ENCODE measurements at places on chromosomes 1 and 21.

DNA sequence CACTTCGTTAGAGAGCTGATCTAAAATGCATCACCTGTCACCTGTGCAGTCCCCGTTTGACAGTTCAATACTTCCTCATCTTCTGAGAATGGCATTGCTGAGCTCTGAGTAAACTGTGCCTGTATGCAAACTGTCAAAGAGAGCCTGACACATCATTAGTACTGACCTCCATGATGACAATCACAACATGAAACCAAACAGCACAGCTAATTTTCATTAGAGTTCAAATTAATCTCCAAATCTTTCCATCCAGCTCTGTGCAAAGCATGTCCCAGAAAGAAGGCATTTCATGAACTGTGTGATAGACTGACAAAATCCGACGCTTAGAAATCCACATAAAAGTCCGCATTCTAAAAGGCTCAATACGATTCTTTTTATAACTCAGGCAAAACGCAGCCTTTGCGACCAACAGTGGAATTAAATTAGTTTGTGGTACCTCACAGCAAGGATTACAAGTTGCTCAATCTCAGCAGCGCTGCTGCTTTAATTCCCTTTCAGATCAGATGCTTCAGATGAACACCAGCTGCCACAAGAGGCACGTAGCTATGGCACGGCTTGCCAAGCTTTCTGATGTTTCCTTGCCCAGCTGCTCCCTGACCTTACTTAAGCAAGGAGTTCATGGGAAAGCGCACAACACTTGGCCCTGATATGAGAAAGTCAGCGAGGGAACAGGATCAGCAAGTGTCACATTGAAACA lies 765.5 kb upstream of the PRMT6 start:
- no peak for DNase-seq

DNA sequence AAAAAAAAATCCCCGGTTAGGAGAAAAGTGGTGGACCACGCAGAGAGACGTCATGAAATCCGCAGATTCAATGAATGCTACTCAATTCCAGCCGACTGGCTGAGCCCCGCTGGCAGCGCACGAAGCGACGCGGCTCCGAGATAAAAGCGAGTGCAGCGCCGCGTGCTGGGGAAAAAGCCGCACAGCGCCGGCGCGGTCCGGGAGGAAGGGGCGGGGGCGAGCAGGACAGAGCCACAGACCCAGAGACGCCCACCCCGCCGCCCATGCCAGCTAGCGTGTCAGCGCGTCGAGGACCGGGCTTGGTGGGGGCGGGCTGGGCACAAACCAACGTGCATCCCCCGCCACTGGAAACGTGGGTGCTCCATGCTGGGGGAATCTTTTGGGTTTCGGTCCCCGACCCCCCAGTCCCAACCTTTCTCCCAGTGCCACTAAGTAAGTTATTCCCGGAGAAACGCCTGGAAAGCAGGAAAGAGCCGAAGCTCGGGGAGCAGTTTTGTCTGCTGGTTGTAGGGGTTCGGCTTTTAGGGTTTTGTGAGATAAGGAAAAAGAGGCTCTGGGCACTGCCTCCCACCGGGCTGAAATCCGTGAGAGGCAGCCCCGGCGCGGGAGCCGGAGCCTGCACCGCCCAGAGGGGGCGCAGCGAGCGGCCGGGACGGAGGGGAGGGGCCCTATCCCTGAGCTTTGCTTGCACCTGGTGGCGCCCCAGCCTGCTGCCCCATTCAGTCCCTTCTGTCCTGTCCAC lies at the start of gene KCNJ6:
Gene KCNJ6 (minus strand): TSS at position 148 of the 742 bp plus-strand sequence. CDS start 75,775 bp downstream, outside the sequence.
- DNase-seq = no peak

- no peak for DNase-seq
Observed at GRCh38 chr1:200374569-200375295, 35.1 kb downstream of the ZNF281 start.

DNA sequence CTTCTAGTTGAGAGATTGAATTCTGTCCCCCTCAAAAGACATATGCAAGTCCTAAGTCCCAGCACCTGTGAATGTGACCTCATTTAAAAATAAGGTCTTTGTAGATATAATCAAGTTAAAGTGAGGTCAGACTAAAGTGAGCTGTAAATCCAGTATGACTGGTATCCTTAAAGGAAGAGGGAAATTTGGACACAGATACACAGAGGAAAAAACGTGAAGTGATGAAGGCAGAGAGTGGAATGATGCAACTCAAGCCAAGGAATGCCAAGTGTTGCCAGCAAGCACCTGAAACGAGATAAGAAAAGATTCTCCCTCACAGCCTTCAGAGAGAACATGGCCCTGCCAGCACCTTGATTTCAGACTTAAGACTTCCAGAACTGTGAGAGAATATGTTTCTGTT lies 444.7 kb upstream of the VAMP3 start:
- no peak for DNase-seq

DNA sequence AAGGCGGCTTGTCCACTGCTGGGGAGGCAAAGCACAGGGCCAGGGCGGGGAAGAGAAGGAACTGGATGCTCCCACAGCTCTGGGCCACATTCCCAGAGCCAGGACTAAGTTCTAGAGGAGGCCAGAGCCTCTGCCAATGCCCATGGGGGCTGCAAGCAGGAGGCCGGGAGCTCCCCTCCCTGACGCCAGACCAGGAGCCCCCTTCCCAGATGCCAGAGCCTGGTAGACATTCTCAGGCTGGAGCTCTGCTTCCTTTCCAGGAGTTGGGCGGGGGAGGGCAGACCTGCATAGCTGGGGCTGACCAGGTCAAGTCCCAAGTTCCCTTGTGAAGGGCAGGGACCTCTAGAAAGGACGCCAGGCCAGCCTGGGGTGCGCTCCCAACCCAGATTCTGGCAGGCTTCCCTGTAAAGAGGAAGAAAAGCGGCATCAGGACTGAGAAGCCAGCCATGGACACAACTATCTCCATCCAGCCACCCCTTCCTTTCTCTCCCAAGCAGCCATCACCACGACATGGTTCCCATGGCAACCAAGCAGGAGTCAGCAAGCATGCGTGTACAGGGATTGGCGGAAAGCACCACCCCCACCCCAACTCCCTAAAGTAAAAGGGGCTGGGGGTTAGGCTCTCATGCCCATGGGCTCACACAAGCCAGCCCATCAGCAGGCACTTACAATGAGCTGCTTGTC lies 13.4 kb downstream of the KIF21B start:
- DNase-seq = no peak

DNA sequence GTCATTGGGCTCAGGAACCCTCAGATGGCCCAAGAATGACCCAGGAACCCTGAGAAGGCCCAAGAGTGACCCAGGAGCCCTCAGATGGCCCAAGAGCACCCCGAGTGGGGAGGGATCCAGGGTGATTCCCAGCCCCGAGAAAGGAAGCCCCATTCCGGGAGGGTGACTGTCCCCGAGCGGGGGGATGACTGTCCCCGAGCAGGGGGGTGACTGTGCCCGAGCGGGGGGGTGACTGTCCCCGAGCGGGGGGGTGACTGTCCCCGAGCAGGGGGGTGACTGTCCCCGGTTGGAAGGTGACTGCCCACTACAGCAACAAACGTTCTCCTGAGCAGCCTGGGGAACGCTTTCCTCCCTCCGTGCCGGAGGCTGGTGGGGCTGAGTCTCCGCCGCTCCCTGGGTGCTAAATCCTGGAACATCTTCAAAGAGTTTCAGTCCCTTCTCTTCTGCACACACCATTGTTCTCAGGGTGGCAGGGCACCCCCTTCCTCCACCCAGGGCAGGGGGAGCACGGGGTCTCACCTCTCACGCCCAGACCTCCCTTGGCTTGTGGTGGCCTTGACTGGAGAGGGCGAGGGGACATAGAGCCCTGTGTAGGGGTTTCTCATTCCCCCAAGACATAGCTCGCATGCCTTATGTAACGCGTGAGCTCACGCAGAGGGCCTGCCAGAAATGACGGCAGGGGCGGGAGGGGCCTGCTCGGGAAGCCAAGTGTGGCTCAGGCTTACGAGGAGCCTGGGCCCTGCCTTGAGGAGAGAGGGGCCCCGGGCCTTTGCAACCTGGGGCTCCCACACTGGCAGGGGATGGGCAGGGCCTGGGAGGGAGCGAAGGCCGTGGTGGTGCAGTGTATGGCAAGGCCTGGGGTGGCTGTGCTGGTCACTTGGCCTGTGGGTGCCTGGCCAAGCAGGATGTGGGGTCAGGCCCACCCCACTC lies 14.3 kb upstream of the SKI start:
- no peak for DNase-seq

- DNase-seq = no peak
Observed at GRCh38 chr1:94227624-94228023, 9.8 kb downstream of the ARHGAP29 start.

DNA sequence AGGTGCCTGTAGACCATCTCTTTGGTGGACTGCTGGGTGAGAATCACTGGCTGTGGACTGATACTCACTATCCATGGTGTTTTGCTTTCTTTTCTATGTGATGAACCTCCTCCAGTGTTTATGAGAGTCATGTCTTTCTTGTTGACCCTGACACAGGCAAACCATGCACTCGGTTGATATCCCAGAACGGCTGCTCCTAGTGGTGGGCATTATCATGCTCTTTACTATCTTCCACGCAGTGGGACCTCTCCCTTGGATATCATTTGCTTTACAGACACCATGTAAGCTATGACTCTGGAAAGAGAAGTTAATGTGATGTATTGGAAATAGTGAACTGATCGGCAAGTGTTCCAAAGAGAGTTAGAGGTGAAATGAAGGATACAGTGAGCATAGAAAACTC lies 1455.6 kb downstream of the BRINP3 start:
- no peak for DNase-seq

- DNase-seq = no peak
Observed at GRCh38 chr1:13838236-13838635, 138.2 kb downstream of the PRDM2 start.

DNA sequence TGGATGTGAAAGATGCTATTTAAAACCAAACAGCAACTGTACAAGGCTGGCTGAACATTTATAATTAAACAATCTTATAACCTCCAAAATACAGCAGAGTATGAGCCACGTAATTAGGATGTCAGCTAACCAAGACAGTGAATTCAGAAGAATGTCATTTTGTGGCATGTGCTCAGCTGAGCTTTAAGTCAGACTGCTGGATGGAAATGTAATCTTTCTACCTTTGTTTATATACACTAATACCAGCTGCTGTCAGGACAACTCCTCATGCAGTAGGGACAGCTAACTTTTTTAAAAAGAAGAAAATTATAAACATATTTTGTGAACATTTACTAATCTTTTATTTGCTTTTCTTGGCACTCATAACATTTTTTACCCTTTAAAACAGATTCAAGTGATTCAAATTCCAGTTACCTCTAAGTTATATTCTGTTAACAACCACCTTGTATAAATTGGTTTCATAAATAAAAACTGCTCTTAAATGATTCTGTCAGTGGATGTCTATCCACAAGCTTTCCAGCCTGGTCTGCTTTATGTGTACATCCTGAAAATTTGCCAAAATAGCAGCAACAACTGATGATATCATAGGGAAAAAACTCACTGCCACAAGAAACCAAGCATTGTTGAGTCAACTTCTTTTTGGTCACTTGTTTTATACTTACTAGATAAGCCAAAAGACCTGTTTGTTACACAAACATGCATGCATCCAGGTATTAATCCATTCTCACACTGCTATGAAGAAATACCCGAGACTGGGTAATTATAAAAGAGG lies 36.1 kb downstream of the DPH5 start:
- no peak for DNase-seq

DNA sequence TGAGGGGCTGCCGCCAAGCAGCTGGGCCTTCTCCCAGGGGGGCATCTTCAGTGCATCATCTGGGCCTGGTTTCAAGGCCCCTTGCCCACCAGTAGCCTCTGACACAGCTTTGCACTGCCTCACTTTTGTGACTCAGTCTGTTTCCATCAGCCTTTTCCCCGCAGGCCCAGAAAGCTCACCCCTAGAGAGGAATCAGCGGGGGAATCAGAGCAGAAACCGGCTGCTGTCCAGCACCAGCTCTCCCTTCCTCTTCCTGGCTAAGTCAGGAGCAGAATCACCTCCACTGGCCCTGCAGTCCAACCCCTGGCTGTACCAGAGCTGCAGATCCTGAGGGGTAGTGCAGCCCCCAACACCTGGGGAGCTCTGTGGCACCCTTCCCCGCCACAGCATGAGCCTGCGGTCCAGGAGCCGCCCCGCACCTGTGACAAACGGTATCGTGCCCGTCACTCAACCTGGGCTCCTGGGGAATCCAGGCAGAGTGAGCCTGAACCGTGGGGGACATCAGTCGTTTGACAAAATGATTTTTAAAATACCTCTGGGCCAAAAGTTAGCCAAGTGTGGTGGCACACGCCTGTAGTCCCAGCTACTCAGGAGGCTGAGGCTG lies 83.3 kb upstream of the TMEM51 start:
- no peak for DNase-seq

GRCh38 chr1:11862890-11863289 lies 4.1 kb upstream of the NPPB start:
- DNase-seq = no peak

DNA sequence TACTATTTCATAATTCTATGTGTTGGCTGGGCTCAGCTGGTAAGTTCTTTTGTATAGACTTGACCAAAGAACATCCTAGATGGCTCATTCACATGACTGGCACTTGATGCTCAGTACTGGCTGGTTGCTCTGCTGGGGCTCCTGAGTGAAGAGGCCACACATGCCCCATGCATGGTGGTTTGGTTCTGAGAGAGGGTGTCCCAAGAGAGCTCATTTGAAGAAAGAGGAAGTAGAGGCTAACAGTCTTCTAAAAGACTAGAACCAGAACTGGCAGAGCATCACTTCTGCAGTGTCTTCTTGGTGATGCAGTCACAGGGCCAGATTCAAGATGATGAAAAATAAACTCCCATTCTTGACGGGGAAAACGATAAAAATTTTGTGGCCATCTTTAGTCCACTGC lies 5.2 kb upstream of the BACH1 start:
- DNase-seq = no peak

GRCh38 chr1:213968146-213968825 lies 19.5 kb upstream of the PROX1 start:
- no peak for DNase-seq

- DNase-seq = no peak
Observed at GRCh38 chr1:22139817-22140216, 3.1 kb downstream of the WNT4 start.

DNA sequence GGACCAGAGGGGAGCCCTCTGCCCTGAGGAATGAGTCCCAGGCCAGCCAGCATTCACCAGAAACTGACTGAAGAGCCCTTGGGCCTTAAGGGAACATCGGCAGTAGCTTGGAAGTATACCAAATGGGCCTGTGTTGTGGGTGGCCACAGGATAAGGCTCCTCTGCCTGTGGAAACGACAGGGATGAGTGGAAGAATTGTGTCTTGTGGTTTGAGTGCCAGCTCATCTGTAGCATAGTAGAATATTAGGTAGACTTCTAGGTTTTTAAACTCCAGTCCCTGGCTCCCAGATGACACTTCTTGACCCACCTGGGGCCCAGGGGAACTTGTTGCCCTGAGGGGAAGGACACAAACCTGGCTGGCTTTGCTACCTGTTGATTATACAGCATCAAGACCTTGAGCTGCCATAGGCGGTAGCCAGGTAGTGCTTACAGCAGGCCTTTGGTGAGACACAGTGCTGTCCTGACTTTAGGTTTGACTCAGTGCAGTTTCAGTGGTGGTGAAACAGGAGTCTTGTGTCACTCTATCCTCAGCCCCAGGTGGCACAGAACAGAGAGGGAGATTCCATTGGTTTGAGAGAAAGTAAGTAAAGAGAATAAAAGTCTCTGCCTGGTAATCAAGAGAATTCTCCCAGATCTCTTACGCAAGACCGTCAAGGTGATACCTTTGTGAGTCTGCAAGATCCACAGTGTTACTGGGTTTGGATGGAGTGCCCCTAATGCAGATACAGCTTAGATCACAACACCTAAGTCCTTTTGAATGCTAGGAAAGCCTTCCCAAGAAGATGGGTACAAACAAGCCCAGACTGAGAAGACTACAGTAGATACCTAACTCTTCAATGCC lies 50.2 kb downstream of the RABGAP1L start:
- DNase-seq = no peak

GRCh38 chr21:33993286-33994231 lies 78.0 kb upstream of the ATP5PO start:
- peak; percentile 76 for DNase-seq

- DNase-seq = no peak
Observed at GRCh38 chr1:218527737-218528136, 182.6 kb downstream of the TGFB2 start.
